Pons (tissue), 1 donor: ENCODE measurements at places on chromosomes 1 and 21.

DNA sequence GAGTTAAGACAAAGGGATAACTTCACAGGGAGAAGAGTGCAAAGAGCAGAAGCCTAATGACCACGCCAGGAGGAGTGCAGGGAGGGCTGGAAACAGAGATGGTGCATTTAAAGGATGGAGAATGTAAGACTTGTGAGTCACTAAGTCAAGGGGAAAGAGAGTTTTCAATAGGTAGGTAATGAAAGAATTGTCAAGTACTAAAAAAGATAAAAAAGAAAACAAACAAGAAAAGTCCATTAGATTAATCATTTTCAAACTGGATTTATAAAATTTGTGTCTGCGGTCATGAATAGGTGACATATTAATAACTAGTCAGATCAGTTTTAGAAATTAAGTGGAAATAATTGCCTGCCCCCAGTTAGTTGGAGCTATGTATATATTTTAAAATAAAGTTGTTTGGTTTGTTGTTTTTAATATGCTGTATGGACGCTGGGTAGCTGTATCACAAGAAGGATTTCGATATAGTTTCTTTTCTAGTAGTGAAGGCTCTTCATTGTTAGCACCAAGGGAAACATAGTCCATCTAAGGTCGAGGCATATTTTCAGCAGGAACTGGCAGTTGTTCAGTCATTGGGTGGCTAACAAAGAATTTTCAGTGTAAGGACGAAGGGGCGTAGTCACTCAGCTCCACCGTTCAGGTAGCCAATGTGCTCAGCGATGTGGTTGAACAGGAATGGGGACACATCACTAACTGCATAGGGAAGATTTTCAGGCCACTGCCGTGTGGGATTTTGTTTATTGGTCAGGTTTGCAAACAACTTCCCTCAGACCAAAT is 203.0 kb downstream of the TGFB2 start:
- no peak for DNase-seq

- DNase-seq: no peak
Measured at GRCh38 chr1:200429221-200429751, 19.4 kb upstream of the ZNF281 start.

- peak; percentile 61 for DNase-seq
Measured at GRCh38 chr1:41322835-41323234, 38.4 kb upstream of the FOXO6 start.

DNA sequence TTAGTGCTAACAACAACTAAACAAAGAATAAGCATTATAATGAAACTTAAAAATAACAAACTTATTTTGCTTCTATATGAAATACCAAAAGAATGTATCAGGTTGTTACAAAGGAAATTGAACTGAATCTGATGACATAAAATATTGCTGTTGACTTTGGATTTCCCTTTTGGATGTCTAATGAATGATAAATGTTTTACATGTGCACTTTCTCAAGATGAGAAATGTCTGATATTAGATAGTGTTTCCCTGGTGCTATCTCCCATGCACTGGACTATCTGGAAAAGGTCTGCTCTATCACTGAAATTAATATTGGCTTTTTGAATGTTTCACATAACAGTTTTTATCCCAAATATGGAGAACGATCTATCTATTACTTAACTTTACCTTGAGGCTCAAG is 179.9 kb downstream of the HMCN1 start:
- no peak for DNase-seq

DNA sequence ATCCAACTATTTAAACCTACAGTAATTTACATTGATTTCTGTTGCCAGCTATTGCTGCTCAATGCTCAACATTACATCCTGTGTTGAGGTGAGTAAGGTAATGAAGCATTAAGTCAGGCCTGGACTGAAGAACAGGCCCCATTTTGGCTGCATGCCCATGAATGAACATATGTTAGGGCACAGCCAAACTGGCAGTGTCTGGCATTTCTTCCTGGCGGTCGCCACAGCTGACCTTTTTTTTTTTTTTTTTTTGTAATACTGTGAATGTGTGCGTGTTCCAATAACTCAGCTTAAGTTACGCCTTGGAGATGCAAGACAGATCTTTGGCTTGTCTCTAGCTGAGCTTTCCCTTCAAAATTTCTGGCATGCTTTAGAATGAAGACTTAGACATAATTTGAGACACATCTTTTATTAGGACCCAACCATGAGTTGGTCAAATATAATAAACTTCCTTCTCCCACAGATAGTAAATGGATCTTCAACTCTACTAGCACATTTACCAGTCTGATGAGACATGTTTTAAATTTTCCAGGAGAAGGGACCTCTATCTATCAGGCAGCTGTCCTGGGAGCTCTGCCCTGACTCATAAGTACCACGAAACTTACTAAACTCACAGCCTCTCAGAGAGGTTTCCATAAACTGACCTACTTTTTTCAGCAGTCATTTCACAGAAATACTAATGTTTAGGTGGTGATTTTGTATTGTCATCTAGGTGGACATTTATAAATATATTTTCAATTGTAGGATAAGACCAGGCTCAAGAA is 341.1 kb upstream of the RUNX1 start:
- DNase-seq: no peak

DNA sequence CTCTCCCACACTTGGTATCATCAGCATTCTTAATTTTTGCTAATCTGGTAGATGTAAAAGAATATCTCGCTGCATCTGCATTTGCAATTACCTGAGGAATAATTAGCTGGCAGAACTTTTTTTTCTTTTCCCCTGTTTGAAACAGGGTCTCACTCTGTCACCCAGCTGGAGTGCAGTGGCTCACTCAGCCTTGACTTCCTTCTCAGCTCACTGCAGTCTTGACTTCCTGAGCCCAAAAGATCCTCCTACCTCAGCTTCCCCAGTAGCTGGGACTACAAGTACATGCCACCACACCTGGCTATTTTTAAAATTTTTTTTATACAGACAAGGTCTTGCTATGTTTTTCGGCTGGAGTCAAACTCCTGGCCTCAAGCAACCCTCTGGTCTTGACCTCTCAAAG is 35.4 kb upstream of the ENAH start:
- DNase-seq: no peak

- DNase-seq: peak; percentile 38
Measured at GRCh38 chr1:147641695-147642592, 28.4 kb downstream of the ACP6 start.

GRCh38 chr1:174413632-174414031 is 34.1 kb upstream of the GPR52 start:
- DNase-seq: peak; percentile 26

- DNase-seq: no peak
Measured at GRCh38 chr1:106651028-106651762, 405.3 kb upstream of the PRMT6 start.

DNA sequence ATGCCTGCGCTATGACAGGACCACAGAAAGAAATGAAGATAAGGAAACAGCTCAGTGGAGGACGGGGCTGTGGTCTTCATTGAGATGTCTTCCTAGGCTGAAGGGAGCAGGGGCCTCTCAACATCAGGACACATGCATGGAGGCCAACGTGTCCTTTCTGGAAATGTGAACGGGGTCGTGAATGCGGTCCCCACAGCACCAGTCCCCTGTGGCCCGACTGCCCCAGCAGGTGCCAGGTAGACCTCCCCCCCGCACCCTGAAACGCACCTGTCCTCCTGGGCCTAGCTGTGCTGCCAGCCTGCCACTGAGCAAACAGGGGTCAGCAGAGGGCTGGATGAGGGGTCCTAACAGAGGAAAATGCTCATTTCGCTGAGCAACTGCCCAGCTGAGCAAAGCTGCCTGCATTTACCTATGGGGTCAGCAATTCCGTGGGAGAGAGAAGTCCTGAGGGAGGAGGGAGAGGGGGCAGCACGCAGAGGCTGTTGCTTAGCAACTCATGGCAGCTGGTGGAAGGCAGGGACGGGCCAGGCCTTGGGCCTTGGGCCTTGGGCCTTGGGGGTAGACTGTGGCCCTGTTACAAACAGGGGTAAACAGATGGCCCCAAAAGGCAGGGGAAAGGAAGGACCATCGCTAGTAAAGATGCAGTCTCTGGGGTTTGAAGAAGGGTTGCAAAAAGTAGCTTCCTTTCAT is 77.4 kb downstream of the NPHP4 start:
- no peak for DNase-seq

DNA sequence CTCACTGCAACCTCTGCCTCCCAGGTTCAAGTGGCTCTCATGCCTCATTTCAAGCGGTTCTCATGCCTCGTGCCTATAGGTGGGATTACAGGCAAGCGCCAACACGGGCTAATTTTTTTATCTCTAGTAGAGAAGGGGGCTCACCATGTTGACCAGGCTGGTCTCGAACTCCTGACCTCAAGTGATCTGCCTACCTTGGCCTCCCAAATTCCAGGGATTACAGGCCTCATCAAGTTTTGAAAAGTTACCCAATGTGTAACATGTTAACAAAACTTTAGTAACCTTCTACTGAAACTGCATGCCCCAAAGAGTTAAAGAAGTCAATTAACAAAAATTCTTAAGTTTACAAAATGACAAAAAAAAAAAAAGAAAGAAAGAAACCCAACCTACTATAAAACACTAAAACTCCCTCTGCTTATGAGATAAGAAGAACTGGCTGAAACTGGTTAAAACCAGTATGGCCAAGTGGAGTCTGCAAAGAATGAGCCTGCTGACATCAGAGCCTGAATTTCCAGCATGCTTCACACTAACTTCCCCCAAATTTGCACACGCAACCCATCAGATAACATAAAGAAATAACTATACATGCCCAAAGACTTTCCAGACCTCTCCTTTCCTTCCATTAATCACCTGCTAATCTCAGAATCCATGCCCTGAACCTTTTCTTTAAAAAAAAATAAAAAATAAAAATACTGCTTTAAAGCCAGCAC is 25.5 kb upstream of the PSMG1 start:
- DNase-seq: no peak

- DNase-seq: no peak
Measured at GRCh38 chr1:184499616-184500015, 112.8 kb downstream of the C1orf21 start.

GRCh38 chr1:203116091-203116820 is 11.3 kb upstream of the ADORA1 start:
- DNase-seq: no peak

GRCh38 chr1:29379443-29380073 is 143.2 kb downstream of the PTPRU start:
- DNase-seq: no peak

DNA sequence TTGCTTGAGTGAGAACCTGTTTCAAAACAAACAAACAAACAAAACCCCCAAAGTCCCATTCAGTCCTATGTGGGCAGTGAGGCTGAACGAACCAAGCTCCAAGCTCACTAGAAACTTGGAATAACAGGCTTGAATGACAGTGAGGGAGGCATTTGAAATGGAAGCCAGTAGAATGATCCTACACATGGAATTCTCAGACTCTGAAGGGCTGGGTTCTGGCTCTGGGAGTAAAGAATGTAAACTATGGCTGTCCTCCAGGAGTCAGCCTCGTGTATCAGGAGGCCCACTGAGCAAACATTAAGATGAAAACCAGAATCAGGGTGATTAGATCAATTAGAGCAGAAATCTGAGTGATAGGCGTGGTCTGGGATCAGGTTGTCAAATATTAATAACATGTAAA is 14.9 kb downstream of the PCP4L1 start:
- no peak for DNase-seq

- DNase-seq: no peak
Measured at GRCh38 chr1:221782477-221782876, 40.6 kb upstream of the DUSP10 start.

GRCh38 chr1:75954586-75954985 is 22.4 kb upstream of the ASB17 start:
- DNase-seq: no peak

DNA sequence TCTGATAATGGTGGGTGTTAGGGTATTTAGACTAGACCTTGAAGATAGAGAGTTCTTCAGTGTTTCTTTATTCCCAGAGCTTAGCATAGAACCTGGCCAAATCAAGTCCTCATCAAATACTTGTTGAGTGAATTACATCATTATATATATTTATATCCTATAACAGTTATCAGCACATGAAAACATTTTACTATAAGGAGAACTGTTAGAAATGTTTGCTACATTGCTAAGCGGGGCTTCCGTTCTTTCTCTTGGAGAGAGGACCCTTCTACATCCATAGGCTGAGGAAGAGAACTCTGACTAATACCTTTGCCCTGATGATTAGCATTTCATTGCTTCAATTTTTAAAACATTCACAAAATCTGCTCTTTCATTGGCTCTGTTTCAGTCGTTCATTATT is 66.5 kb upstream of the NBL1 start:
- DNase-seq: no peak

DNA sequence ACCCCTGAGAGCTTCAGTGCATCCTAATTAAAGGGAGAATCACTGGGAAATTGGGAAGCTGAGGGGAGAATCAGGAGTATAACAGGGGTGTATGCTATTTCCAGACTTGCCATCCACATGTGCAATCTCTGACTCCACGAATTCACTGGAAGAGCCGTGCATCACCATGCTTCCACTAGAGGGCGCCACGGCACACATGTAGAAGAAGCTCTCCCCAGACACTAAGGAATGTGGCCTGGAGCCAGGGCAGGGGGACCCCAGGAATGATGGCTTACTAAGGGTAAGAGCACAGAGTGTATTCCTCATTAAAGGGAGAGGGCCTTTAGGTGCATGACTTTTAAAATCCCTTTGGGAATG is 81.5 kb downstream of the ABCA4 start:
- peak; percentile 65 for DNase-seq

DNA sequence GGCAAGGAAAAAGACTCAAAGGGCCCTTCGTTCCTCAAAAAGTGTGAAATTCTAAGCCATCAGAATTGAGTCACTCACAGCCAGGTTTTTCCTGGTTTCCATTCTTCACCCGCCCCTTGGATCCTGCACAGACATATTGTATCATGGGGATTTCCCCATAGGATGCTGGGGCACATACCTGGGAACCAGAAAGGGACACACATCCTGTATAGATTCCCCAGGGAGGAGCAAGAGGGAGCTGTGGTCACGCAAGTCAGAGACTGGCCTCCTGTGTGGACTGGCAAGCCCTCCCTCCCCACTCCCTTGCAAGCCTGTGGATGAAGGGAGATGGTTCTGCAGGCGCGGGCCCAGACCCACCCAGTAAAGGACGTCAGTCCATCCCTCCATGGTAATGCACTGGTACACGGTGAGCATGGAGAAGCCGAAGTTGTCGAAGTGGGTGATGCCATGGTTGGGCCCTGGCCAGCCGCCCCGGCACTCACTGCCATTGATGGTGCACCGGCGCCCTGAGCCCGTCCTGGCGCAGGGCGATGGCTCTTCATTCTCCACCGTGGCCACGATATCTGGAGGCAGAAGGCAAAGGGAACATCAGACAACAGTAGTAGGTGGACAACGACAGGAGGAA is 23.2 kb downstream of the CACNA1S start:
- DNase-seq: no peak

- no peak for DNase-seq
Measured at GRCh38 chr1:61459345-61459744, 265.6 kb downstream of the TM2D1 start.

- DNase-seq: no peak
Measured at GRCh38 chr1:180310095-180310494, 80.0 kb downstream of the LHX4 start.

GRCh38 chr21:33561373-33561772 is 18.5 kb downstream of the SON start:
- DNase-seq: no peak
